ENCODE measurements at places on chromosomes 4 and X.

- DNase-seq = no peak
These were observed 155.8 kb downstream of the PPARGC1A start for GRCh38 chr4:23734000-23734399.

- no peak for DNase-seq
These were observed 44.4 kb downstream of the BBS12 start for GRCh38 chr4:122776916-122777315.

DNA sequence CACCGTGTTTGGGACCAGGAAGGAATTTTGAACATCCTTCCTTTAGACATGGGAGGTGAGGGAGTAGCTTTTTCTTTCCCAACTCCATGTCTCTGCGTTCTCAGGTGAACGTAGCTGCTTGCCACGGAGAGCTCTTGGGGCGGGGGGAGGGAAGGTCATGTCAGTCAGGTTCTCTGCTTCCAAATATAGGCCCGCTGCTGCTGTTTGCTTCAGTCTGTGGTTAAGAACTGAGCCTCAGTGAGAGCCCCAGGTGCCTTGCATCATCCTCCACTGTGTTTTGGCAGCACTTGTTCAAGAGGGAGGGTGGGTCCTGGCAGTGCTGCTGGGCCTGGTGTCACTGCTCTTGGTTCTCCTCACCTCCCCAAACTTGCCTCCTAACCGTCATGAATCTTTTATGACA, 46.5 kb downstream of the HADH start:
- DNase-seq = no peak

GRCh38 chr4:81914623-81915022, 442.9 kb upstream of the RASGEF1B start:
- no peak for DNase-seq

DNA sequence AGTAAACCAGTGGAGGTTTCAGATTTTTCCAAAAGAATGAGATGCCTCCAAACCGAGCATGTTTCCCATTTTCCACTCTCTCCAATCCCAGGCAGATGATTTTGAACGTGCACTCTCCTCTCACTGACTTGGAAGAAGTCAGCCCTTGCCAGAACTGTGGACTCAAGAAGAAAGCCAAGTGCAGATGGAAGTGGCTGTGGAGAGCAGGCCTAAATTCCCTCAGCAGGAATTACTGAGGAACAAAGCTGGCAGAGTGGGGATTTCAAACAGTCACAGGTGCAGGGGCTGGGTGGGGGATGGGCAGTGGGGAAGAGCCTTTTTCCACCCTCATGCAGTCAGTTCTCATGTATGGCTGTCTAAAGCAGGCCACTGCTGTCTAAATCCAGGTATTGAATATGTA, 83.5 kb upstream of the PLAC1 start:
- DNase-seq = no peak

- DNase-seq = no peak
These were observed 262.7 kb upstream of the MAD2L1 start for GRCh38 chr4:120329386-120329785.

- DNase-seq = peak; percentile 72
These were observed 14.0 kb downstream of the CHIC2 start for GRCh38 chr4:54050214-54050904.
